ENCODE measurements at places on chromosomes 13 and 19. TPM values are rescaled to one million over a fixed set of nuclear protein-coding genes. Genes with fewer than 3 reads are reported as not detected.

CD177 gene
- 5.4 TPM for total RNA-seq

DNA sequence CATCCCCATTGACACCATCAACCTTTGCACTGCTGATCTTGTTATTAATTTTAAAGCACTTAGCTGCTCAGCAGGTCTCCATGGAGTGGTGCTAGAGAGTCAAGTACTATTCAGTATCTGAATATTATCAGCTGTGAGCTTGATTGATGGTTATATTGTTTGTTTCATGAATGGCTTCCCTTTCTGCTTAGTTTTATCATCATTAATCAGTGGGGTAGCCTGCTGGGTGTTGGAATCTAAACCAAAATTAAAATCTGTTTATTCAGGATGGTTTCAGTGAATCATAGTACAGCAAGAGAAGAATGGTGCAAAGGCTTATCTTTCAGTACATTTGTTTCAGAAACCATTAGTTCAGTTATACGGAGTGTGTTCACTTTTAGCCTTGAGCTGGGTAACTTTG is 42.5 kb upstream of the SCEL start:
- DNase-seq: peak; percentile 14

DNA sequence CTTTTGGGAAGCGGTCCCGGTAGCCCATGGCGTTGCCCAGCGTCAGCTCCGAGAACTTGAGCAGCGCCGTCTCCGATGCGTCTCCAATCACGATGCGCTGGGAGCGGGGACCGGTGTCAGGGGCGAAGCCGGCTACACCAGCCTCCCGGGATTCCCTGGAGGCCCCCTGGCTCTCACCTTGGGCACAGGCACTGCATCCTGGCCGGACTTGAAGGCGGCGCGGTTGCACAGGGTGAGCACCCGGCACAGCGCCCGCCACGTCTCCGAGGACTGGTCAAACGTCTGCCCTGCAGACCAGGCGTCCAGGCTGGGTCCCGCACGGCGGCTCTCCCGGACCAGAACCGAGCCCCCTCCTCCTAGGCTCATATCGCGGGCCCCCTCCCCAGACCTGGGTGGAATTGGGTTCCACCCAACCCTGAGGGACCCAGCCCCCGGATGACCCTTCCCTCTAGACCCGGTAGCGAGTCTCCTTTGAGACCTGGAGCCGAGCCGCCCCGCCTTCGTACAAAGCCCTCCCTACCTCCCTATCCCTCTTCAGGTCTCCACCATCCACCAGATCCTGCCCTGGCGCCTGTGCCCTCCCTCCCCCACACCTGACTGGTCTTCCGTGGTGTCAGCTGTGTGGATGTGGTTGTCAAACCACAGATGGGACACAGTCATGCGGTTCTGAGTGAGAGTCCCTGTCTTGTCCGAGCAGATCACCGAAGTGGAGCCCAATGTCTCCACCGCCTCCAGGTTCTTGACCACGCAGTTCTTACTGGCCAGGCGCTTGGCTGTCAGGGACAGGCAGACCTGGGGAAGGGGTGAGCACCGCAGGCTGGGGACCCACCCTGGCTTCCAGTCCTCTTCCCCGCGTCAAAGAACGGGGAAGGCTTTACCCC is 4.8 kb downstream of the ATP4A start:
- DNase-seq: no peak

DNA sequence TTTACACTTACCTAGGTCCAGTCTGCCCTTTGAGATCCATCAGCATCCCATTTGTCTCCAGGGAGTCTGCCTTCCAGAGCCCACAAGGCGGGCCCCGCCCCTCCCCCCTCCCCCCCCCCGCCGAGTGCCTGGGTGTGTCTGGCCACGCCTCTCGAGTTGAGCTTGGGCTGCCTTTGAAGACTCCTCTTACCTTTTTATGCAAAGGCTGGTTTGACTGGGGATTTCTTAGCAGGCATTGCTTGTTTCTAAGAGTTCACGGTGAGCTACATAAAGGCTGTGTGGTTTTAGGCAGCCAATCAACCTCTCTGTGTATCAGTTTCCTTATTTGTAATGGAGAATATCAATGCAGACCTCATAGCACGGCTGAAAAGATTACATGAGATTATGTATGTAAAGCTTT is 11.3 kb downstream of the GPR12 start:
- DNase-seq: no peak

GRCh38 chr13:113275387-113275786 is 21.7 kb upstream of the LAMP1 start:
- no peak for DNase-seq

DNA sequence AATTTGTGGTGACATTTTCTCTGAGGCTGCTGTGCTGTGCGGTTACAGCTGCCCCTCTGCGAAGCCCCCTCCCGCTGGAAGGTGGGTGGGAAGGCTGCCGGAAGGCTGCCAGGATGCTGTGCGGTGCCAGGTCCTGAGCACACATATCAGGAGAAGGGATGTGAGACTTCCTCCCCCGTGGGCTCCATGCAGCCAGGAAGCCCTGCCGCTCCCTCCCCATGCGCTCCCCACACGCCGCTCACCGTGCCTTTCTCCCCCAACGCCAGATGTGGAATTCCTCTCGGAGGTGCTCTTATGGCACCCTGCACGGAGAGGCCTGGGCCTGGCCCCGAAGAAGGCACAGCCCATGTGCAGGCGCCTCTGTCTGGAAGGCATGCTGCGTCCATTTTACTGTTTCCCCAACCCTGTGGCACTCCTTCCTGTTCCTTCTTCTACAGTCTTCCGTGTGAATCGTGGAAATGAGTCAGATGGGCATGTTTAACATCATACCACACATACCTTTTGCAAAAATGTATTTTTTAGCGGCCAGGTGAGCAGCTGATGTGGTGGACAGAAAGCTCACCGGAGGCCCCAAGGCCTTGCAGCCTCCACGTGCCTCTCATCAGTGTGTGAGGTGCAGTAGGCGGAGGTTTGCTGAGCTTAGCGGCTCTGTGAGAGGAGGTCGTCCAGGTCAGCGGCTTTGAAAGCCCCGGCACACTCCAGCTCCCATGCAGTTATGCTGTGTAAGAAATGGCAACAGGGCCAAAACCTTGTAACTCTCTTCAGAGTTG is 88.0 kb downstream of the ATP11A start:
- no peak for DNase-seq

- no peak for DNase-seq
Observed at GRCh38 chr13:95056266-95056665, 245.0 kb downstream of the ABCC4 start.

DNA sequence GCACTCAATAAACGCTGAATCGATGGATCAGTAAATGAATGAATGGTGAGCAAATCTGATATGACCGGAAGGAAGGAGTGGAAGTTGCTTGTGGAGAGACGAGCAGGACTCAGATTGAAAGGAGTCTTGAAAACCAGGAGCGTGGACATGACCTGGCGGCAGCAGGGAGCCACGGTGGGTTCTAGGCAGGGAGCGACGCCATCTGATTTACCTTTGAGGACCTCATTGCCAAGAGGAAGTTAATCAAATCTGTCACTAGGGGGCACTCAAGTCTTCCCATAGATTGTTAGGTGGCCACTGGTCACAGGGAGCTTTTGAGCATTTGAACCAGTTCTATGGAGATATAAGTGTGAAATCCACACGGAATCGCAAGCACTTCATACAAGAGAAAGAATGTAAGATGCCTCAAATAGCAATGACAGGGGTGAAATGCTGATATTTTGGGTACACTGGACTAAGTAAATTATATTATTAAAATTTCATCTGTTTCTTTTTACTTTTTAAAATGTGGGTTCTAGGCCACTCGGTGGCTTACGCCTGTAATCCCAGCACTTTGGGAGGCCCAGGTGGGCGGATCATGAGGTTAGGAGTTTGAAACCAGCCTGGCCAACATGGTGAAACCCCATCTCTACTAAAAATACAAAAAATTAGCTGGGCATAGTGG is 9.2 kb upstream of the FBN3 start:
- DNase-seq: peak; percentile 42

GRCh38 chr13:100330662-100331061 is 241.8 kb downstream of the PCCA start:
- DNase-seq: no peak

Measured in hematopoietic multipotent progenitor cell (in vitro differentiated cells).